Uterine smooth muscle cell (primary cell): ENCODE measurements at places on chromosomes 6 and 20. TPM values are rescaled to one million over a fixed set of nuclear protein-coding genes. Genes with fewer than 3 reads are reported as not detected.

Gene OR2B2
- not detected in 2 replicates for total RNA-seq

Gene FBXO5
- 10.9 and 34.6 TPM in 2 replicates for total RNA-seq

Gene MBOAT1
- total RNA-seq, result 6.5 and 11.6 TPM in 2 replicates

Gene ETV7
- 0.12 and 0.22 TPM in 2 replicates for total RNA-seq

Gene F13A1
- total RNA-seq, result under 0.01 TPM in 1 of 2 replicates, not detected in the other

Gene REPS1
- total RNA-seq, result 29.5 and 34.4 TPM in 2 replicates

Gene ID4
- total RNA-seq, result 15.8 and 18.6 TPM in 2 replicates

Gene SLC32A1
- not detected in 2 replicates for total RNA-seq

Gene ZSCAN23
- total RNA-seq, result 6.2 and 6.3 TPM in 2 replicates

Gene DNAH8
- total RNA-seq, result under 0.01 and 0.12 TPM in 2 replicates

Gene BHLHE23
- not detected in 2 replicates for total RNA-seq

Gene TAGAP
- 0.12 TPM in 1 of 2 replicates, not detected in the other for total RNA-seq

Gene SNAI1
- 0.11 and 0.12 TPM in 2 replicates for total RNA-seq

Gene TNFAIP3
- 6.7 and 9.4 TPM in 2 replicates for total RNA-seq

Gene OTOR
- total RNA-seq, result not detected in 2 replicates

Gene KIF25
- total RNA-seq, result not detected in 2 replicates

Gene PLCB4
- 1.9 and 2.1 TPM in 2 replicates for total RNA-seq

Gene TCF21
- total RNA-seq, result 1.9 and 5.5 TPM in 2 replicates
